ENCODE measurements at places on chromosomes 7 and 10.

- ATAC-seq: no peak
Measured at GRCh38 chr7:95395755-95396135, 430 bp downstream of the PON3 start.

- no peak for ATAC-seq
Measured at GRCh38 chr10:103504181-103504783, 10.8 kb downstream of the NEURL1 start.

GRCh38 chr10:76624470-76624869 is 1013.1 kb downstream of the KCNMA1 start:
- peak; percentile 33 for ATAC-seq

DNA sequence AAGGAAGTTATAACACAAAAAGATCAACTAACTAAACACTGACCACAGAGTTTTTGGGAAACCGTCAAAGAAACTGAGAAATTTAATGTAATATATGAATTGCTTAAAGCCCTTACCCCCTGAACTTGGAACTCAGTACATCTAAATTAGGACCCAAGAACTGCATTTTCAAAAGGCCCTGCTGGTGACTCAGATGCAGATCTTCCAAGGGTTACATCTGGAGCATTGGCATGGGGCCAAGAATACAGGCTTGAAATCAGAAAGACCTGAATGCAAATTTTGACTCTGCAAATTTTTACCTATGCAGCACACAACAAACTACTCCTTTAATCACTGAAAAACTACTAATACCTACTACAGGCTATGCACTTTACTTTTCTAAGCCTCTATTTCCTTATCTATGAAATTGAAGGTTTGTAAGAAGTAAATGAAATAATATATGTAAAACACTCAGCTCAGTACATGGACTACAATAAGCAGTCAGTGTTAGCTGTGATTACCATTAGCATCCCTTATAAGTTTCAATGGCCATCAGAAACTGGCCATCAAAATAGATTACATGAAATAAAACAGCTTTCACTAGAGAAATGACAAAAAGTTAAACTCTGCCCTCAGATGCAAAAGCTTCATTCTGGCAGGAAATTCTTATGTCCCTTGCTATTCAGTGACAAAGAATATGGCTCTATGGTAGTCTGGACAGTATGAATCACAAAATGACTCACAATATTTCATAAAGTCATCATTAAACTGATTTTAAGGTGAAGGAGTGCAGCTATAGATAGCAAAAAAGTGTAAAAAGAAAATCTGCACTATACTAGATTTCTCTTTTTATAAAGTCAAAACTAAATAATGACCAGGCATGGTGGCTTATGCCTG is 43.6 kb downstream of the NSUN6 start:
- peak; percentile 42 for ATAC-seq

DNA sequence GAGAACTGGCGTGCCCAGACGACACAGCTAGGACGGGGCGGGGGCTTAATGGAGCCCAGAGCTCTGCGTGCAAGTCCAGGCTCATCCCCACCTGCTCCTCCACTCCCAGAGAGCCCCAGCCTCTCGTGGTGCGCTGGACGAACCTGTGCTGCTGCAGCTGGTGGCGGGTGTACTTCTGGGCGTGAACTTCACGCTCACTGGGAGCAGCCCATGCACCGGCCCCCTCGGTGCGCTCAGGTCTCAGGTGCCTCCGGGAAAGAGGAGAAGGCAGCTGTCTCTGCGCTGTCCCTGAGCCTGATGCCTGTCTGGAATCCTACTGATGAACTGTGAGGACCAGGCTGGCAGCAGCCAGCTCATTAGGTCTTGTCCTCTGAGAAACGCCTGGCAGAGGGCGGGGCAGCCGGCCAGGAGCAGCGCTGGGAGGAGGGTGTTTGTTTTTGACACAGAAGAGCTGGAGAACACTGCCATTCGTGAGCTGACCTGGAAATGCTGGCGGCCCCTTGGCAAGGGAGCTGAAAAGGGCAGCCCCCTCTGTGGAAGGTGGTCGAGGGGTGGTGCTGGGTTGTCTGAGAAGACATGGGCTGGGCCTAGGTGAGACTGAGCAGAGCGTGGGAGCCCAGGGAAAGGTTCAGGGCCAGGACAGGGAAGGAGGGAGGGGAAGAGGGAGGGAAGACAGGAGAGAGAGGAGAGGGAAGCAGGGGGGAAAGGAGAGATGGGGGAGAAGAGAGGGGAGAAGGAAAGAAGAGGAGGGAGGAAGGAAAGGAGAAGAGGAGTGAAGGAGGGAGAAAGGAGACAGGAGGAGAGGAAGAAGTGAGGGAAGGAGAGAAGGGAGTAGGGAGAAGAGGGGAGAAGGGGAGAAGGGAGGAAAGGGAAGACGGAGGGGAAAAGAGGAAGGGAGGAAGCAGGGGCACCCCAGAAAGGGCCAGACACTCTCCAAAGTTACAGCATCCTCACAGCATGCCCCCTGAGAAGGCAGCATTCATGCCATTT is 53.5 kb upstream of the TNS3 start:
- ATAC-seq: peak; percentile 91

- ATAC-seq: no peak
Measured at GRCh38 chr10:19904202-19904661, 88.0 kb downstream of the PLXDC2 start.

- peak; percentile 83 for ATAC-seq
Measured at GRCh38 chr7:135980665-135981180, 3.6 kb upstream of the MTPN start.

DNA sequence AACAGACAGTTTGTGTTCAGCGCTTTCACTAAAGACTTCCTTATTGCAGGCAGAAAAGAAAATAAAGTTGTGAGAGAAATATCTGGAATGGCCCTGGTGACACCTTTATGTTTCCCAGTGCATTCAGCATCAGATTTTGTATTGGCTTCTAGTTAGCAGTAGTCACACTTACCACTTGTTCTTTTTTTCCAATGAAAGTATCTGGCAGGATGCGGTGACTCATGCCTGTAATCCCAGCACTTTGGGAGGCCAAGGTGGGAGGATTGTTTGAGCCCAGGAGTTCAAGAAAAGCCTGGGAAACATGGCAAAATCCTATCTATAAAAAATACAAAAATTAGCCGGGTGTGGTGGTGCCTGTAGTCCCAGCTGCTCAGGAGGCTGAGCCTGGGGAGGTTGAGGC is 649.6 kb downstream of the LRMDA start:
- ATAC-seq: no peak

GRCh38 chr10:3776796-3777571 is 8.0 kb downstream of the KLF6 start:
- peak; percentile 65 for ATAC-seq

- no peak for ATAC-seq
Measured at GRCh38 chr7:12256090-12256489, 45.0 kb downstream of the TMEM106B start.

- ATAC-seq: no peak
Measured at GRCh38 chr7:141686074-141686473, 15.9 kb downstream of the DENND11 start.

DNA sequence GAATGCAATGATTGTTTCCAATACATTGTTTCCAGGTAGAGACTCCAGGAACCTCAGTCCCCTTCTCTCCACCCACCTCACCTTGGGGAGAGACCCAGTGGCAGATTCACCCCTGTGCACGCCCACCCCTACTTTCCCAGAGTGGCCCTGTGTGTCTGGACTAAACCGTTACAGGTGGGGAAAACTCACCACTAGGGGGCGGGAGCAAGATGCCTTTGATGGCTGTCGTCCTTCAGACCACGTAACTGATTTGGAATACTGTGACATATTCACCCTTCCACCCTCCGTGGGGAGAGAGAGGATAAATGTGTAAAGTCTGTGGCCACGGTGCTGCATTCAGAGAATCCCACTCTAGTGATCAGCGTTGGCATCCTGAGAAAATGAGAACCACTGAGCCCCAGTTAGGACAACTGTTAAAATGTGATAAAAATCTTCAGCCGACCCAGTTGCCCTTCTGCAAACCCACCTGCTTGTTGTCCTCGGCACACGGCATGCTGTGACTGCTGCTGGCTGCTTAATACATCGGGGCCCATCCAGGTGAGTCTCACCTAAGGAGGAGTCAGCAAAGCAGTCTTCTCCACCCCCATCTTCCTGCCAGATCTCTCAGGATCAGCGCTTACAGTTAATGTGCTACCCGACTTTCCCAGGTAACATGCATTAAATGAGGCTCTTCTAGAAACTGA is 41.5 kb upstream of the NMT2 start:
- peak; percentile 72 for ATAC-seq

DNA sequence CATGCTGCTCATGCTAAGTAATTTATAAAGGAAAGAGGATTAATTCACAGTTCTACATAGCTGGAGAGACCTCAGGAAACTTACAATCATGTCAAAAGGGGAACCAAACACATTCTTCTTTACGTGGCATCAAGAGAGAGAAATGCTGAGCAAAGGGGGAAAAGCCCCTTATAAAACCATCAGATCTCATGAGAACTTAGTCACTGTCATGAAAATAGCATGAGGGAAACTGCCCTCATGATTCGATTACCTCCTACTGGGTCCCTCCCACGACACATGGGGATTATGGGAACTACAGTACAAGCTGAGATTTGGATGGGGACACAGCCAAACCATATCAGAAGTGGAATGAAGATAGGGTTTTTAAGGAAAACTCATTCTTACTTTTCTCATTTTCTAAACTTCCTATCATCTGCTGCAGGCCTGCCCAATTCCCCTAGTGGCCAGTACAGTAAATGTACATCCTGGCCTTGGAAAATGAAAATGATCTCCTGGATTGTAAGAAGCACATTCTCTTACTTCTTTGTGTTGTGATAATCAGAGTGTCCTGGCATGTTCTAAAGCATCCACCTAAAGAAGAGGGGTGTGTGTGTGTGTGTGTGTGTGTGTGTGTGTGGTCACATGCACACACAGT is 421.5 kb downstream of the LRMDA start:
- ATAC-seq: no peak

DNA sequence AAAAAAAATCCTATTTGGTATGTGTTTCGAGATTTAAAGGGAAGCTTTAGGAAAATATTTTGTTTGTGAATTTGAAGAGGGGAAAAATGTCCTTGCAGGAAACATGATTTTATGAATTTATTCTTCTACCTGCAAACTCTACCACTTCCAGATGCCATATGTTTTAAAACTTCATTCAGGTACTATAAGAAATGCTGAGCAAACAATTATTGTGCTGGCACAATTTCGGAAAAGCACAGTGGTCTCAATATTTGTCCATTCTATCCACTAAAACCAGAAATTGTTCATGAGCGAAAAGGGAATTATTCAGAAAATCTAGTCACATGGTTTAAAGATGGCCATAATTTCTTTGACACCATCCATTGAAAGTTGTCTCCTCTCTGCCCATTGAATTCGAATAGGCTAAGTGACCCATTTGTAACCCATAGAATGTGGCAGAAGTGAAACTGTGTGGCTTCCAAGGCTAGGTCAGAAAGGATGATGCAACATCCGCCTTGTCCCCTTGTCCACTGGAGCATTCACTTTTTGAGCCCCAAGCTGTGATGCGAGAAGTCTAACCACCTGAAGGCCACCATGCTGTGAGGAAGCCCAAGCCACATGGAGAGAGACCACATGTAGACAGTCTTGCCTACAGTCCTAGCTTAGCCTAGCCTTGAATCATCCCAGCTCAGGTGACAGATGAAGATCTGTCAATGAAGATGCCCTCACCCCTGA is 189.8 kb upstream of the PRKCQ start:
- ATAC-seq: no peak

- peak; percentile 71 for ATAC-seq
Measured at GRCh38 chr10:72550239-72550638, 75.6 kb downstream of the MICU1 start.

DNA sequence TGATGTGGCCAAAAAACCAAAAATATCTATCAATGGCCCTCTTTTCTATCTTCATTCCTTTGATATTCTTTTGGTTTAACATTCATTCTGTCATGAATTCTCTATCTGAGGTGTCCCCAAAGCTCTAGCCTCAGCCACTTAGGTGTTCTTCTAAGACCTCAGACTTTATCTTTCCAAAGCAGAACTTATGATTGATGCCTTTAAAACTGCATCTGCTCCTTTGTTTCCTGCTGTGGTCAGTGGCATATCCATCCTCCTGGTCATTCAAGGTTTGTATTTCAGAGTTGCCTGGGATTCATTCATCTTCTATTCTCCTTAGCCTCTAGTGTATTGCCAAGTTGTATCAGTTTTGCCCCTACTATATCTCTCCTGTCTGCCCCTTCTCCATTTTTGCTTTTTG is 30.6 kb downstream of the FHIP2A start:
- no peak for ATAC-seq

- peak; percentile 56 for ATAC-seq
Measured at GRCh38 chr7:4519819-4520520, 162.1 kb upstream of the FOXK1 start.

- ATAC-seq: no peak
Measured at GRCh38 chr7:47534322-47535034, 47.4 kb downstream of the TNS3 start.

DNA sequence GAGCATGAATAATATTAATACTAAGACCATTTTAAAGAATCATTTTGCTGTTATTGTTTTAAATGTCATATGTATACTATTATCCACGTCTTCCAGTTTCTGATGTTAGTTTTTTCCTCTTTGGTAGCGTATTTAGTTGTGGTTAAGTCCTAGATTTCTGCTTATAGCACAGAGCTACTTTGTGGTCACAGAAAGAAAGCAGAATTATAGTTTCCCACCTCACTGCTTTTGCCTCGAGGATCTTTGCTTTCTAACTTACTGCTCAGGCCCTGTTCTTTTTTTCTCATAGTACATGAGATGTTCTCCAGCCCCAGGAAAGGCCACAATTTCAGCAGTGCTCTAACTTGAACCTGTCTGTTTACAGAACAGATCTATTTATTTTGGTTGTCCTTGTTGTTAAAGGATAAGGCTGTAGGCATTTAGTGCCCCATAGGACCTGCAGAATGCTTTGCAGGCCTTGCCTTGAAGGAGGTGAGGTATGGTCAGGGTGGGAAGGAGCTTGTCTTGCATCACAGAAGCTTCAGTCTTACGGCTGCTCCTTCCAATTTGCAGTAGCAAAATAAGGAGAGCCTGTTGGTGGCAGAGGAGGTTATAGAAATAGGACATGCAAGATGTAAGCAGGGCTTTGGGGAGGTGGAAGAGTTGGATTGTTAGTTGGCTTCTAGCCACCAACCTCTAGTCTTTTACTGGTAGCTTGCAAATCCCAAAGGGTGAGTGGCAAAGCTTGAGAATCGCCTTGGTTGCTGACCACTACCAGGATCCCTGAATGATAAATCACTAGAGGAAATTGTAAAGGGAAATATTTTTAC is 129.1 kb downstream of the LRRC4 start:
- ATAC-seq: no peak

DNA sequence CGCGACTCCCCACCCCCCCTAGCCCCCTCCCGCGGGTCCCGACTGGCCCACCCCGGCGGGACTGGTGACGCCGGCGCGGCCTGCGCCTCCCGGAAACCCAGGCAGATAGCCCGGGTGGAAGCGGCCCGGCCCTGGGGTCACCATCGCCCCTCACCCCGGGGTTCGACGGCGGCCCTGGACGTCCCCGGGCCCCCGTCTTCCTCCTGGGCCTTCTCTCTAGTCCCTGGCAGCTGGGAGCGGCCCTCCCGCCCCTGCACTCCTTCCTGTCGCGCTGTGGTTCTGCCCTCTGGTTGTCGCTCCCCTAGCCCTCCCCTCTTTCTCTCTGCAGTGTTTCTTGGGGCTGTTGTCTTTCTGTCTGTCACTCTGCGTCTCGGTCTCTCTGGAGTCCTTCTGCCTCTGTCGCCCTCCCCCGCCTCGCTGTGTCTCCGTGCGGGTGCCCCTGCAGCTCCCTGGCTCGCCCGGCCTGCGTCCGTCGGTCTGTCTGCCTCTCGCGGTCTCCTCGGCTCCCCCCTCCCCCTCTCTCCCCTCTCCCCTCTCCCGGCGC is 90.5 kb upstream of the PAX2 start:
- no peak for ATAC-seq

- ATAC-seq: peak; percentile 38
Measured at GRCh38 chr10:106609470-106610266, 554.8 kb downstream of the SORCS1 start.

- no peak for ATAC-seq
Measured at GRCh38 chr10:34808801-34809745, 6.0 kb downstream of the PARD3 start.
